Cortex of kidney (tissue), 1 donor: ENCODE measurements at places on chromosomes 6 and 20.

DNA sequence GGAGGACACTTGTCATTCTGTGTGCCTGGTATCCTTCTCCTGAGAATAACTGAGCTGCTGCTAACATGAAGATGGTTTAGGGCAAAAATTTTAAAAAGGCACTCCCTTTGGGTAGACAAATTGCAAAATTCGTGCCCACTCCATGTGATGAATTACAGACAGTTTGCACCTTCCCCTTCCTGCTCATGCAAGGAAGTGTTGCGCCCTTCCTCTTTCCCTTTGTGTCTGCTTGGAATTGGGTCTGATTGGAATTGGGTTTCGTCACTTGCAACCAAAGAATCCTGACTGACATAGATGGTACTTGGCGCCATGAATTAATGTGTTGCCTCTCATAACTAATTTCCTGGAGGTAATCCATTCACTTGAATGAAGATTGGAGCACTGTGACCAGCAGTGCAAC, 62.3 kb upstream of the SHLD1 start:
- DNase-seq: no peak

DNA sequence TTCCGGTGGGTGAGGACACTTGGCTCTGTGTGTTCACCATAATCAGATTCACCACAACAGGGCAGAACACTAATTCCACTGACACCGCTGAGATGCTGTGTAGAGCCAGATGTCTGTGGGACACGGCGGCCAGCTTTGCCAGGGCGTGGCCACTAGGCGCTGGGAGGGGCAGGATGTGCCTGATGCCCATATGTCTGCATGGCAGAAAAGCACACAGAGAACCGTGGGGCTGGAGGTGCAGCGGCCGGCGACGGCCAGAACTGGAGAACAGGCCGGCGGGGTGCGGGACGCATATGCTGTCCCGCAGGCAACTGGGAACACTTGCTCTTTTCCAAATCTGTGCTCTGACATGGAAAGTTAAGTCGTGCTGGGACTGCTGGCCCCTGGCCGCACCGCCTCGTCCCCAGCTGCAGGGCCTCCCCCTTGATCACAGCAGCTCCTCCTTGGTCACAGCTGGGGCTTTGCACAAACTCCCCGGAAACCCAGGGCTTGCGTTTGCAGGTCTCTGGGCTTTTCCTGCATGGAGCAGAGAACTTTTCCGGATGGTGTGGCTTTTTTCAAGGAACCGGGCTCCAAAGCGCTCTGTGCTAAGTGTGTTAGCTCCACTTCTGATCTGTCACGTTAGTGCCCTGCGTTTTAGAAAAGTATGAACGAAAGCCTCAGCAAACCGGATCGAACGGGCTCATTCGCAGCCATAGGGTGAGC, 31.1 kb downstream of the NTSR1 start:
- no peak for DNase-seq

DNA sequence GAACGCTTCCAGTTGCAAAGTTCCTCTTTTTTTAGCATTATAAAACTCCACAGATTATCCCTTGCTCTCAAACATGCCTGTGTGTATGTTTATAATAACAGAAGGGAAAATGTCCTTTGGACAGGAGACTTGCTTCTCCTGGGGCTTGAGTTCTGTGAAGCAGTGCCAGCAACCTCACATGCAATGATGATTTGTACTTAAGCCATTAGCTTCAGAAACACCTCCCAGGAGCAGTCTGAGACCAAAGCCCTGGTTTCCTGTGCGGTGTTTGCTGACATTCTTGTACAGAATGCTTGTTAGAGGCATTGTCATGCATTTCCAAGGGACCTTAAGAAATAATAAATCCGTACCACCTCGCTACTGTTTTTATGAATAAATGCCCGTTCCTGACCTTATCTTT, 752.8 kb downstream of the CBLN4 start:
- no peak for DNase-seq

GRCh38 chr20:24034820-24035219, 46.2 kb upstream of the GGTLC1 start:
- no peak for DNase-seq

- no peak for DNase-seq
Measured at GRCh38 chr20:47727170-47727880, 58.0 kb downstream of the SULF2 start.

DNA sequence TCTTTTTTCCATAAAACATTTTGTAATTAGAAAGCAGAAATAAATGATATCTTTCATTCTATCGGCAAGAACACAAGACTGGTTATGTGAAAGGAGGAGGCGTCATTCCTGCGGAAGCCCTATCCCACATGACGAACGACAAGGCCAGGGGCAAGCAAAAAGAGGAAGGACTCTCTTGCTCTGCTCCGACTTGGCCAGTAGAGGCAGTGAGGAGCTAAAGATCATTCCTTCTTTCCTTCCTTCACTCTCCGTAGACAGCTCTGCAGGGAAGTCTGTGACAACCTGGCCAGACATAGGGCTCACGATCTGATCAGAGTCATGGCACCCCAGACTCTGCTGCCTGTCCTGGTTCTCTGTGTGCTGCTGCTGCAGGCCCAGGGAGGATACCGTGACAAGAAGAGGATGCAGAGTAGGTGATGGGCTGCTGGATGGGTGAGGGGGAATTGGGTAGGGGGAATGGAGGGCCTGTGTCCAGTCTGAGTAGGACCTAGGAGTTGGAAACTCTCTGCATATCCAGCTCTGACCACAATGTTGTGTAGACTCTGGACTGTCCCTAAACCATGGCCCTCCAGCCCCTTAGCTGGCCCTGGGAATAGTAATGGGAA, at the start of gene WFDC10A:
Gene WFDC10A, plus strand, starts transcription at position 244 of the 605 bp plus-strand sequence. Its CDS starts 75 bp downstream, at position 319.
- DNase-seq: no peak

GRCh38 chr6:134419716-134420115, 101.8 kb upstream of the SGK1 start:
- DNase-seq: no peak

- DNase-seq: no peak
Measured at GRCh38 chr20:42553374-42553773, 636.3 kb downstream of the PTPRT start.

GRCh38 chr6:43454696-43455530, 435 bp downstream of the DLK2 start:
- no peak for DNase-seq

GRCh38 chr20:12660918-12661317, 347.9 kb upstream of the SPTLC3 start:
- DNase-seq: no peak

- no peak for DNase-seq
Measured at GRCh38 chr6:7085911-7086310, 21.9 kb upstream of the RREB1 start.

GRCh38 chr6:31393932-31394331, 9.5 kb upstream of the MICA start:
- no peak for DNase-seq

DNA sequence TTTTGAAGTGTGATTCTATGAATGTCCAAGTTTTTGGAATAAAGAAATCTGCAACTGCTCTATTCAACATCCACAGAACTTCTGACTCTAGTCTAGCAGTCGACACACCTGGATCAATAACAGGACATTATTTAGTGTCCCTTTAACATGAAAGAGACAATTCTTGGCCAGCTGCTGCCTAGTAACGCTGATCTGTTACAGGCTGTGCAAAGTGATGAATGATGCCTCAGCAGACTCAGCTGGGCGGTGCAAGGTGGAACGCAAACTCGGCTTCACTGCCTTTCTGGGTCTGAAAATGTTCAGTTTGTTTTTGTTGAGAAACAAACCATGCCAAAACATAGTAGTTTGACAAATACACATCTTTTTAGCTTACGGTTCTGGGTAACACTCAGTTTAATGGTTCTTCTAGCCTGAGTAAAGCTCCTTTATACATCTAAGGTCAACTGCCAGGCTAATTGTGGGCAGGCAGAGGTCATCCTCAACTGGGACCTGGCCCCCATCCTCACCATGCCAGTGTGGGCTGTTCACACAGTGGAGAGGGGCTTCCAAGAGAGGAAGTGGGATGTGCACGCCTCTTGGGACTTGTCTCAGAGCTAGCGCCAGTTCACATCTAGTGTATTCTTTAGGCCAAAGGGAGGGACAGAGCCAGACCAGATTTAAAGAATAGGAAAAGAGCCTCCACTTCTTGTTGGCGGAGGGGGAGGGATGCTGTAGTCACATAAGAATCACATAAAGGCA, 879.7 kb downstream of the QKI start:
- no peak for DNase-seq

DNA sequence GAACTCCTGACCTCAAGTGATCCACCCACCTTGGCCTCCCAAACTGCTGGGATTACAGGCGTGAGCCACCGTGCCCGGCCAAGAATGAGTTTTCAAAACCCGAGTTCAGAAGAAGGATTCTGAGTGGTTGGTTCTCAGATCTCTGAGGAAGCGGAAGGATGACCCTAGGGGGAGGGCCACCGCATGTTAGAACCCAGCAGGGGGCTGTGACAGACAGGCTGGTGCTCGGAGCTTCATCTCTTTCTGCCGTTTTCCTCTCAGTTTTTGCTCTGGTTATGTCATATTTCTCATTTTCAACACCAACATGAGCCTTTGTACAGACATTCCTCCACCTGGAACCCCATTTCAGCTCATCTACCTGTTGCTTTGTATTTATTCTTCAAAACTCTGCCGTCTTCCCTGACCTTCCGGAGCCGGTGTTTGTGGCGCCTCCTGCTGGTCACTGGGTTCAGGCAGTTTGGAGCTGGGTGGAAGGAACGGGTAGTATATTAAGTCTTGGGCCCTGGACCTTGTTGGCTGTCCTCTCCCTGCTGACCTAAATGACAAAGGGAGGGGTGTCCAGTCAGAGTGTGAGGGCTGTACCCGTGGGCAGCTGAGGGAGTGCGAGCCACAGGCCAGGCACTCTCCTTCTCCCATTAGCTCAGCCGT, at the start of gene DEFB123:
Gene DEFB123, plus strand, starts transcription at position 621 of the 648 bp plus-strand sequence. CDS start 67 bp downstream, outside the sequence.
- DNase-seq: no peak

DNA sequence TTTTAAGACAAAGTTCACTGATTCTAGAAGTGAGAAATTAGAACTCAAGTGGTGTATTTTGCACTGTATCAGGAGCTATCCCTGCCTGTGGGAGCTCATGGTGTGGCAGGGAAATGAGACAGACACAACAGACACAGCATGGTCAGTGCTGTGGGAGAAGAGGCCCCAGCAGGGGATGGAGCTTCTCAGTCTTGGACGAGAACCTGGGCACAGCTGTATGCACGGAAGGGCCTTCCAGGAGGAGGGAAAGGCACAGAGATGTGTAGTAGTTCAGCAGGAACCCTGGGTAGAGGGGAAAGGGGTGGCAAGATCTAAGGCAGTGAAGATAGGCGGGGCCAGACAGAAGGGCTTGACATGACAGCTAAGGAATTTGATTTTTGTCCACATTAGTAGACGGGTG, 48.8 kb upstream of the KIF25 start:
- DNase-seq: no peak

DNA sequence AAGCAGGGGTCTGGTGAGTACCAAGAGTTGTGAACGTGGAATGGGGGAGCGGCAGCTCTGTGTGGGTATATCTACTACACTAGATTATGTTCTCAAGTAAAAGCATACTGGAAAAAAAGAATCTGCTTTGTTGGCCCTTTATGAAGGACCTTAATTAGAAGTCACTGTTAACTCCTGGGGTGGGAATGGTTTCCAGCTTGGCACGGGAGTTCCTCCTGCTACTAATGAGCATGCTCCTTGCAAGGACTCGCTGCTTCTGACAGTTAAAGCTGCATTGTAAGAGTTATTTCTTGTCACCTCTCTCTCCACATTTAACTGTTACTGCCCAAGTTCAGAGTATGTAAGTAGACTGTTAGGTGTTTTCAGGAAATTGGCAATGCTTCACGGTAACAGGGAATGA, 292.7 kb downstream of the ZFAND3 start:
- DNase-seq: no peak

DNA sequence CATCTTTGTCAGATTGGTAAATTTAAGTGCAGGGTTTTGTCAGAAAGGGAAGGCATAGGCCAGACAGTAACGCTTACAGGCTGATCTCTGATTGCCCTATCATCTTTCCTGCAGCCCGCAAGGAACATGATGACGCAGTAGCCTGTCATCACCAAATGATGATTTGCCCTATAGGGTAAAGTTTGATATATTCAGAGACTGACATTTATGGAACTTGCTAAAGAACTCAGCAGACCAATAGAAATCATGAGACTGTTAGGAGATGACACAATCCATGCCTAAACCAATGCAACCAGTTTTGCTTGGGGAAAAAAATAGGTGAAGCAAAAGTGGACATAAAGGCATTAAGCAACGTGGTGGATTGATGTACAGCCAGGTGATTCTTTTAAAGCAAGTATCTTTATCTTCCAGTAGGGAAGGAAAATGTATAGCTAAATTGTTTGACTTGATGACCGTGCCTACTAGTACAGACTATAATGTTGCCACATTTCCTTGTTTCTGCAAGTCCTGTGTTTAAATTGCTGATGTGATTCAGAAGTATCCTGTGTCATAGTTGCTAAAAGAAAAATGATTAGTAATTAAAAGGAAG, 2.4 kb downstream of the NUS1 start:
- no peak for DNase-seq

GRCh38 chr6:160101277-160102205, 20.1 kb upstream of the SLC22A1 start:
- no peak for DNase-seq

DNA sequence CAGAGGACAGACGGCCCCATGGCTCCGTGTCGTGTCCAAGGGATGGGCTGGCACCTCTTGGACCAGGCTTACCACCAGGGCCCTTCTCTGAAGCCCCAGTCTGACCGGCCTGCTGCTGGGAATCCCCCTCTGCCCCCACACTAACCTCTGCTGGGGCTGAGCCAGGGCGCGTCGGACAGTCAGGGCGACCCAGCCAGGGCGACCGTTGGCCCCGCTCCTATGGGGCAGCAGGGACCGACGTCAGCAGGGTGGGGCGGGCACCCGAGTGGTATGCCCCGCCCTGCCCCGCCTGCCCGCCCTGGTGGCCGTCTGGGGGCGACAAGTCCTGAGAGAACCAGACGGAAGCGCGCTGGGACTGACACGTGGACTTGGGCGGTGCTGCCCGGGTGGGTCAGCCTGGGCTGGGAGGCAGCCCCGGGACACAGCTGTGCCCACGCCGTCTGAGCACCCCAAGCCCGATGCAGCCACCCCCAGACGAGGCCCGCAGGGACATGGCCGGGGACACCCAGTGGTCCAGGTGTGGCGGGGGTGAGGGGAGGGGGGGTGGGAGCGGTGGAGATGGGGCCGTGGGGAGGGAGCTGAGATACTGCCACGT, at the start of gene SLC17A9:
Gene SLC17A9, plus strand, starts transcription at position 337 of the 595 bp plus-strand sequence. Its CDS starts 122 bp downstream, at position 459.
- no peak for DNase-seq

- no peak for DNase-seq
Measured at GRCh38 chr6:1399085-1399780, 9.9 kb downstream of the FOXF2 start.
